ENCODE measurements at places on chromosomes 4 and X. TPM values are rescaled to one million over a fixed set of nuclear protein-coding genes. Genes with fewer than 3 reads are reported as not detected.

Gene AGA
- polyA plus RNA-seq, result 28.5 TPM

Gene HDAC6
- 133 TPM for polyA plus RNA-seq

GRCh38 chrX:35458142-35458541 lies 340.0 kb upstream of the MAGEB16 start:
- H3K4me1 ChIP-seq, result no peaks in the 10 kb centered on the region
- no peak for DNase-seq
- H3K27me3 ChIP-seq, result no peaks in the 10 kb centered on the region
- no peak overlapping the region for H3K4me3 ChIP-seq
- no peaks in the 10 kb centered on the region for H3K36me3 ChIP-seq

GRCh38 chr4:189802884-189803283 lies 137.8 kb upstream of the FRG1 start:
- H3K27ac ChIP-seq, result no peak overlapping the region
- H3K36me3 ChIP-seq, result no peaks in the 10 kb centered on the region
- DNase-seq, result no peak
- H3K4me1 ChIP-seq, result no peaks in the 10 kb centered on the region
- no peaks in the 10 kb centered on the region for H3K27me3 ChIP-seq

Gene BEX5
- 10.4 TPM for polyA plus RNA-seq

DNA sequence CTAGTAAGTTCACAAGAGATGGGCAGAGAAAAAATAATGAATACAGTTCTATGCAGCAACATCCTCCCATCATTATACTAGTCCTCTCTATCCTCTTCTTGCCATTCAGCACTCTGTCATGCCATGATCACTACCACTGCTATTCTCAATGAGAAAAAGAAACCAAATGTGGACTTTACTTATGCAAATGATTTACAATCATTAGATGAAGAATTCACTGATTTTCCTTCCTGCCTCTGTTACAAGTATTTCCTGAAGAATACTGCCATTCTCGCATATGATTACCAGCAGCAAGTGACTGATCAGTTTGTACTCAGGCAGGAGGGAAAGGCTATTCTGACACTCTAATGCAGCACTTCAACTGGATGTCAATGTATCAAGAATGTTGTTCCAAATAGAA lies 50.3 kb downstream of the WDFY3 start:
- H3K4me3 ChIP-seq, result no peak overlapping the region
- no peak for DNase-seq
- H3K36me3 ChIP-seq, result peaks cover 2% of the 10 kb centered on the region
- no peaks in the 10 kb centered on the region for H3K4me1 ChIP-seq

Gene CABS1
- not detected for polyA plus RNA-seq

Gene CASP6
- polyA plus RNA-seq, result 108 TPM

Gene ARMCX1
- 37.1 TPM for polyA plus RNA-seq

Gene BEX4
- 94.7 TPM for polyA plus RNA-seq

Gene FAM184B
- 0.04 TPM for polyA plus RNA-seq

- DNase-seq, result peak; percentile 21
- H3K4me3 ChIP-seq, result peak within 1 kb of the TSS; percentile 91
- no peaks in the 10 kb centered on the region for H3K27me3 ChIP-seq
- H3K27ac ChIP-seq, result peak within 1 kb of the TSS; percentile 74
- peaks cover 14% of the 10 kb centered on the region for H3K4me1 ChIP-seq
- no peaks in the 10 kb centered on the region for H3K36me3 ChIP-seq
Observed at GRCh38 chr4:7043284-7044136, at the start of gene TADA2B. Gene TADA2B, plus strand, starts transcription at chr4:7043372. Its CDS starts 208 bp downstream, at chr4:7043580.

Gene KLF8
- polyA plus RNA-seq, result 4.4 TPM

DNA sequence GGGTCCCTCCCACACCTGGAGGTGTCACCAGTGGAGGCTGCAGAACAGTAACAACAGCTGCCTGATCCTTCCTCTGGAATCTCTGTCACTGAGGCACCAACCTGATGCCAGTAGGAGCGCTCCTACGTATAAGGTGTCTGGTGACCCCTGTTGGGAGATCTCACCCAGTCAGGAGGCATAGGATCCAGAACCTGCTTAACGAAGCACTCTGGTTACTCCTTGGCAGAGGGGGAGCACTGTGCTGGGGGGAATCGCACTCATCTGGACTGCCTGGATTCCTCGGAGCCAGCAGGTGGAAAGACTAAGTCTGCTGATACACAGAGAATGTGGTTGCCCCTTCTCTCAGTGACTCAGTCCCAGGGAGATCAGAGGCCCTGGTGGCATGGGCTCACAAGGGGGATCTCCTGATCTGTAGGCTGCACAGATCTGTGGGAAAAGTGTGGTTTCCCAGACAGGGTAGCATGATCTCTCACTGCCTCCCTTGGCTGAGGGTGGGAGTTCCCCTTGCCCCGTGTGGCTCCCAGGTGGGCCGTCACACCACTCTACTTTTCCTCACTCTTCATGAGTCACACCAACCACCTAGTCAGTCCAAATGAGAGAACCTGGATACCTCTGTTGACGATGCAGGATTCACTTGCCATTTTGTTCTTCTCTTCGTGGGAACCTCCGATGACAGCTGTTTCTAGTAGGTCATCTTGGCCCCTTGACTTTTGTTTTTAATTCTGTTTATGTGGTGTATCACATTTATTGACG lies 305.9 kb downstream of the IDS start:
- no peaks in the 10 kb centered on the region for H3K36me3 ChIP-seq
- H3K4me3 ChIP-seq, result no peak overlapping the region
- no peak overlapping the region for H3K27ac ChIP-seq
- no peak for DNase-seq
- H3K27me3 ChIP-seq, result no peaks in the 10 kb centered on the region
- no peaks in the 10 kb centered on the region for H3K4me1 ChIP-seq

Gene NR3C2
- polyA plus RNA-seq, result 6.8 TPM

DNA sequence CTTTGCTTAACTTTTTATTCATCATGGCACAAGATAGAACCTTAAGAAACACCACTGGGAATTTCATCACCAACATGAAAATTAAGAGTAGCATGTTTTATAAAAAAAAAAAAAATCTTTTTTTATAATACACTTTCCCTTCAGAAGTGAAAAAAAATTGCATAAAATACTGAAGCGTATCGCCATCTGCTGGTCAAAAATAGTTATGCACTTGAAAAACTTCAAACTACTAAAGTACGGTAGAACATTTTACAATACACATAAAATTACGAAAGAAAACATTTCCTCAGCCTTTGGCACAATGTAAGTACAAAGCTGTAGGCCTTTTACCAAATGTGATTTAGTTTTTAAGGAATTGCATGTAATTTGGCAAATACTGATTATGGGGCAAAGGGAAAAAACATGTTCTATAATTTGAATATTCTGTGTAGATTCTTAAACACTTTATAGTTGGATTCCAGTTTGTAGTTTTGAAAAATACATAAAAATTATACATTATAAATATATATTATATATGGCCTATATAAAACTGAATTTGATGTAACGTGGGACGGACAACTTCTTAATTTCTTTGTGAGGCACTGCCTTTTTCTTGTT lies 26.5 kb downstream of the HCCS start:
- no peaks in the 10 kb centered on the region for H3K36me3 ChIP-seq
- no peaks in the 10 kb centered on the region for H3K27me3 ChIP-seq
- no peak overlapping the region for H3K27ac ChIP-seq

Gene BGN
- polyA plus RNA-seq, result 17.2 TPM

Gene HOPX
- 28.5 TPM for polyA plus RNA-seq

GRCh38 chr4:104283303-104283702 lies 211.4 kb downstream of the CXXC4 start:
- H3K4me3 ChIP-seq, result no peak overlapping the region
- no peaks in the 10 kb centered on the region for H3K27me3 ChIP-seq
- DNase-seq, result no peak
- H3K27ac ChIP-seq, result no peak overlapping the region
- no peaks in the 10 kb centered on the region for H3K4me1 ChIP-seq

Gene CXCL3
- polyA plus RNA-seq, result 1.4 TPM
